ENCODE measurements at places on chromosomes 5 and 9.

- DNase-seq, result no peak
Observed at GRCh38 chr9:90921104-90921503, 119.5 kb downstream of the SYK start.

DNA sequence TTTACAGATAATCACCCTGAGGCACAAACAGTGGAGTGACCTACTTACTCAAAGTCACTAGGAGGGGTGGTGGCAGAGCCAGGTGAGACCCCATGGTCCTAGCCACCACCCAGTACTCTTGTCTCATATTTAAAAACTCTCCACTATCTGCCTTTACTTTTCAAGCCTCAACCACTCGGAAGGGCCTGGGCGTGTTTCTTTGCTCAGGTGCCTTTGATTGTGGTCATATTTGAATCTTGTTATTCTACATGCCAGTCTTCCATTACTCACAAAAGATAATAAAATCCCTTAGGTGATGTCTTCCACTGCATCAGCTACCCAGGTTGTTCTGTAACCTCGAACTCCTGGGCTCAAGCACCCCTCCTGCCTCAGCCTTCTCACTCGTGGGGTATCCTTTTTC, 20.7 kb upstream of the TRIM36 start:
- DNase-seq, result no peak

- DNase-seq, result peak; percentile 90
Observed at GRCh38 chr5:67355120-67355713, 158.6 kb upstream of the CD180 start.

DNA sequence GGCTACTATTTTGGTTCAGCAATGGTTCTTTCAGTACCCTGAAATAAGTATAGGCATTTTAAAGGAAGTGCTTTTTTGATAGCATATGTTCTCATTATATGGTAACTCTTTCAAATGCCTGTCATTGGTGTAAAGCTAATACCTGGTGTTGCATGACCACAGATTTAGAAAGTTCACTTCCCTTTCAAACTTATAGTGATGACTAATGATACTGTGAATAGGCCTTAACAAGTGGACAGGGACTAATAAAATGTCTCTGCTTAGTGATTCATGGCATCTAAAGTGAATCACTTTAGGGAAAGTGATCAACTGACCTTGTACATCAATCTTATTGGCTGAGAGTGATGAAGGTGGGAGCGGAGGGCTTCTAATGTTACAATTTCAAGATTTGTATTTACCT, 21.6 kb downstream of the MRPL22 start:
- DNase-seq, result no peak

GRCh38 chr5:115772731-115773475, 43.6 kb downstream of the CDO1 start:
- DNase-seq, result no peak

DNA sequence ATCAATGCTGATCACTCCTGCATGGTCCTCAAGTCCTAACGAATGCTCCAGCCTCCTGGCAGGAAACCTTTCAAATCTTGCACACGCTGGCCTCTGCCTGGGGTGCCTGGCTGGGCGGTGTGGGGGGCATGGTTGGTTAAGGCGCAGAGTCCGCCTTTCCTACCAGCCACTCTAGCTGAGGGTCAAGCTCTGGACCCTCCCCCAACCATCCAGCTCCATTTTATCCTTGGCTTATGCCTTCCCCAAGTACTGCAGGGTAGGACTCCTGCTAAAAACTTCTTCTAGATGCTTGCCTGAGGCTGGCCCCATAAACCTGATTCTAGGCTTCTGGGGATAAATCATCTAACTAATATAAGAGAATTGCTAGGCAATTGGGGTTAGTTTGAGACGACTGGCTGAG, 808 bp upstream of the MVB12B start:
- peak; percentile 54 for DNase-seq

GRCh38 chr5:159017786-159018185, 81.9 kb downstream of the EBF1 start:
- DNase-seq, result no peak

DNA sequence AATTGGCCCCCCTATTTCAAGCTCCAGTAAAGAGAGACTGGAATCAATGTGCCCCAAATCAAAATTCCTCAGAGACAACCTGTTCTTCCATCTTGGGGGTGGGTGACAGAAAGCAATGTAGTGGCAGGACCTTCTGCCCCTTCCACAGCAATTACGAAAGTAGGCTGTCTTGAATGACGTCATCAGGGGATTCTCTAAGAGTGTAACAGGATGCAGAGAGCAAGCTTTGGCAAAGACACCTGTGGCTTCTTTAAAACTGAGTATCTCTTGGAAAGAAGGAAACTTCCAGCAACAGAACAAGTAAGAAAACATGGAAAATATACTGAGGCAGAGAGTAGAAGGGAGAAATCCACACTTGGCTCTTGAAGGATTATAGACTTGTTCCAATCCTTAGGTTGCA, 247.6 kb upstream of the PDE4D start:
- no peak for DNase-seq

- DNase-seq, result no peak
Observed at GRCh38 chr5:166649676-166650075, 1641.8 kb upstream of the WWC1 start.

DNA sequence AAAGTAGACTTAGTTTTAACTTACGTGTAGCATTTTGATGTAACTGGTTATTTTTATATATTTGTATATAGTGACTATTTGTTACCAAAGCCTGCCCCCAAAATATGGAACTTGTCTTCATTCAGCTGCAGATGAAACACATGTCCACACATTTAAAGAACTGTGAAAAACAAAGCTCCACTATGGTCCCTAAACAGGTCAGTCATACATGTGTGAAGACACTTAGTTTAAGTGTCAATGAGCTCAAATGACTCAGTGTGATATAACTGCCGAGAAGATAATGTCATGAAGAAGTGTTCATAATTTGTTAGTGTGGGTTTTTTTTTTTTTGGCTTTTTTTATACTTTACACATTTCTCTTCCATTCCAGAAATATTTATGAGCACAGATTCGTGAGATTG, 28.2 kb downstream of the HAVCR1 start:
- DNase-seq, result no peak

DNA sequence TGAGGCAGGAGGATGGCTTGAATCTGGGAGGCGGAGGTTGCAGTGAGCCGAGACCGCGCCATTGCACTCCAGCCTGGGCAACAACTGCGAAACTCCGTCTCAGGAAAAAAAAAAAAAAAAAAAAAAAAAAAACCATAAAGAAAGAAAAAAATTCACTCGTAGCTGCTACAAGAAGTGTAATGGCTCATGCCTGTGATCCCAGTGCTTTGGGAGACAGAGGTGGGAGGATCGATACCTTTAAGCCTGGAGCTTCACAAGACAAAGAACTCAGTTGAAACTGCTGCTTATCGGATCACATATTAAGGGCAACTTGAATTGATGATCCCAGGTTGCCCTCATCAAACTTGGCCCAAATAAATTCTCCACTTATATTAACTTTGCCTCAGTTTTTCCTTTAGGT, 1.0 kb upstream of the ZCCHC7 start:
- DNase-seq, result no peak

- DNase-seq, result no peak
Observed at GRCh38 chr9:16352791-16353401, 517.6 kb downstream of the BNC2 start.

- no peak for DNase-seq
Observed at GRCh38 chr5:65967288-65968066, 41.1 kb downstream of the ERBIN start.

DNA sequence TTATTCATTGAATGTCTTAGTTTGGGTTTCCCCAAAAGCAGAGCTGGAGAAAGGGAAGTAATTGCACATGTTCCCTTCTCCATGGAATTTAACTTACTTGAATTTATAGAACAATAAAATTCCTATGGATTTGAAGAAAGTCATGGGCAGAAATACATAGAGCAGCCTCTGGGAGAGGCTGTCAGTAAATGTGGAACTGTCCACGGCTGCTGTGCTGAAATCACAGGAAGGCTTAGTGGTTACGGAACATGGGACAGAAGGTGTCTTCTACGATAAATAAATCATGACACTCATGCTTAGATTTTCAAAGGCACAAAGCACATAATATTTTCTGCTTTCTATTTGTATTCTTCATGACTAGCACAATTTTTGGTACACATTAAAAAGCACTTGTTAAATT, 440.6 kb upstream of the IZUMO3 start:
- no peak for DNase-seq

- no peak for DNase-seq
Observed at GRCh38 chr5:157130925-157131324, 11.7 kb downstream of the MED7 start.

DNA sequence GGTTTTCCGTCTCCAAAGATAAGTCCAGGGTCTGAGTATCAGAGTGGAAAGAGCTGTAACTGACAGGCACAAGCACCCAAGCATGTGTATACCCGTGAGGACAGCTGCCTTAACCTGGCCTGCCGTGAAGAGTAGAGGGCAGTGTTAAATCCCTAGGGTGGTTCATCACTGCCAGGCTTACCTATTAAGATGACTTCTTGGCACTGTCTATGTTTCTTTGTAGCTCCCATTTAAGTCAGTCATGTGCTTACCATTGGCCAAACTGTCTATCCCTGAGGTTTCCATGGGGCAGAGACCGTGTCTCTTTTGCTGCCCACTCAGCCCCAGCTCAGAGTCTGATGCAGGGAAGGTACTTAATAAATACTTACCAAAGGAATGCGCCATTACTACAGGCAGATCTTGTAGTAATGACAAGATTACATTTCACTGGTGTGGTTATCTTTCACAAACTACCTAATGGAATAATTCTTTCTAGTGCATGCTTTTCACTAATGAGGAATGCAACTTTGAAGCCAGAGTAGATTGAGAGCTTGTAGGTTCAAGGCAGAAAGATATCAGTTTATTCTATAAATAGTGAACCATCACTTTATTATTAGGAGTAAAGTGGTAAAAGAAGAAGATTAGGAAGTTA, 64.2 kb downstream of the SNX24 start:
- DNase-seq, result no peak

- DNase-seq, result no peak
Observed at GRCh38 chr5:131228646-131229045, 35.2 kb upstream of the CDC42SE2 start.

GRCh38 chr9:75653335-75653734, 237.1 kb upstream of the PCSK5 start:
- DNase-seq, result no peak

GRCh38 chr9:112032009-112032408, 135.4 kb downstream of the UGCG start:
- DNase-seq, result no peak

GRCh38 chr9:84636436-84636835, 33.1 kb upstream of the NTRK2 start:
- no peak for DNase-seq

GRCh38 chr5:60810438-60811085, 33.5 kb downstream of the ELOVL7 start:
- DNase-seq, result no peak

DNA sequence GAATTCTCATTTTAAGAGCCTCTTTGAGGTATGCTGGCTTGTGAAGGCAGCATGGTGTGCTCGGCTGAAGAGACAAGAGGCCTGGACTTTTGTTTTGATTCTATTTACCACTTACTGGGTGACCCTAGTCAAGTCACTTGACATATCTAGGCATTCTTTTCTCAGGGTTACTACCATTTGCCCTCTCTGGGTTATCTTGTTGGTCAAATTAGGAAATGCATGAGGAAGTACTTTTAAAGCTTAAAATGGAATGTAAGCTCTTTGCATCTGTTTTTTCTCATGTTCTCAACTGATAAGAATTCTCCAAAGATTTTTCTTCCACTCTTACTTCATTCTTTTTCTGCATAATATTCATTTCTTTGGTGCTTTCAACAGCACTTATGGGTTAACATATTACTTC, 173.1 kb downstream of the PLK2 start:
- DNase-seq, result no peak

- no peak for DNase-seq
Observed at GRCh38 chr9:15127831-15128230, 179.2 kb downstream of the TTC39B start.

GRCh38 chr5:35436400-35437057, 181.1 kb upstream of the SPEF2 start:
- DNase-seq, result no peak

GRCh38 chr5:106784846-106785245, 885.9 kb downstream of the EFNA5 start:
- no peak for DNase-seq

DNA sequence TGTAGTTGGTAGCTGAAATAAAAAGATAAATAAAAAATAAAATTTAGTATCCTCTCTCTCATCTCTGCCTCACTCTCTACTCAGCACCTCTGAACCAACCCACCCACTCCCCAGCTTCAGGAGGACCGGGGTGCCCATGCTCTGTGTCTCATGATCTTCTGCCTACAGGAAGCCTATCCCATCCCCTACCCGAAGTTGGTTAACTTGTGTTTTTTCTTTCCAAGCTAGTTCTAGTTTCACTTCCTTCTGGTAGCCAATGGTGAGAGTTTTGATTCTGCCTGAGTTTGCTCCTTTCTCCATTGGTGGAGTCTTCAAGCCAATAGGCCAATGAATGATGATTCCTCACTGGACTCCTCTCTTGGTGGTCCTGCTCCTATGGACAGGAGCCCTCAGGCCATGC, 32.1 kb downstream of the SNX24 start:
- DNase-seq, result no peak

GRCh38 chr5:164345853-164346252, 840.4 kb downstream of the MAT2B start:
- no peak for DNase-seq

- no peak for DNase-seq
Observed at GRCh38 chr5:91272858-91273257, 110.3 kb downstream of the ARRDC3 start.

DNA sequence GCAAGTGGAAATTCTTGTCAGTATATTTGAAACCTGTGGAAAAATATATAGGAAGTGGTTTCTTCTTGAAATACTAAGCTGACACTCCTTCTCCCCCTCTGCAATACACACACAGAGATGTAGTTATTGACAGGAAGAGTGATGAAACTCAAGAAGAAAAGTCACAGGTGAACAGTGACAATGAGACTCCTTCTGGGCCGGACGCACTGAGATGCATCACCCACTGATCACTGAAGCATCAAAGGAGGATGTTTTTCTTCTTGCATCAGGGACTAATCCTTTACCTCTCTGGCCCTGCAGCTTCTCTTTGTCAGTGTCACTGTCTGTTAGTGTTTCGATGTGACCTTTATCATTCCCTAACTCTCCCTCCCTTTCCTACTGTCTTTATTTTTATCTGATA, 1864.2 kb upstream of the C9orf72 start:
- DNase-seq, result no peak

- DNase-seq, result no peak
Observed at GRCh38 chr9:126275386-126276001, 51.1 kb upstream of the MVB12B start.

DNA sequence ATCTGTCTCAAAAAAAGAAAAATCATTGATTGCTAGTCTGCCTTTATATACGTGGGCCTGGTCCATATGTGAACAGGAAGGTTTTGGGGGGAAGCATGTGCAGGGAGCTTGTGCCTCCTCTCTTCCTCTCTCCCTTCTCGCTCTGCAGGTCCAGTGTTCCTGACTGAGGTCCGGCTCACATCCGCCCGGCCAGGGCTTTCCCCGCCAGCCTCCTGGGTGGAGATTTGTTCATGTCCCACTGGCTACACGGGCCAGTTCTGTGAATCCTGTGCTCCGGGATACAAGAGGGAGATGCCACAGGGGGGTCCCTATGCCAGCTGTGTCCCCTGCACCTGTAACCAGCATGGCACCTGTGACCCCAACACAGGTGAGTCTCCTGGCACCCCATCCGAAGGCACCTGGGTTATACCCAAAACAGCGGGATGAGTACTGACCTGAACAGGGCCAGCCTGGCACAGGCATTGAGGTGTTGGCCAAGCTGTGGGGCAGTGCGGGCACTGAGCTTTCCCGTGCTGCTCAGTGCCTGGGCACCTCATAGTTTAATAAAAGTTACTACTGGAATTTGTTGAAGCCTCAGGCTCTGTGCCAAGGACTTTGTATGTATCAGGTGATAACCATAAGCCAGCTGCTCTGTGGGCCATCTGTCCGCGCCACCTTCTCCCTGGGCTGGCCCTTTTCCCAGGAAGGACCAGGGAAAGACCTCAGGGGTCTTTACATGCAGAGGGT, 39.4 kb upstream of the AIF1L start:
- DNase-seq, result no peak

All from NCI-H2227 treated with DMSO at 0.1 percent for 48 hours (cell line).